ENCODE measurements at places on chromosomes 1 and 21. TPM values are rescaled to one million over a fixed set of nuclear protein-coding genes. Genes with fewer than 3 reads are reported as not detected.

- DNase-seq = no peak
Observed at GRCh38 chr1:57254022-57254421, 169.8 kb downstream of the DAB1 start.

The LCE1E gene
- total RNA-seq = not detected

GRCh38 chr1:226948480-226948879 is 8.4 kb downstream of the COQ8A start:
- DNase-seq = no peak

DNA sequence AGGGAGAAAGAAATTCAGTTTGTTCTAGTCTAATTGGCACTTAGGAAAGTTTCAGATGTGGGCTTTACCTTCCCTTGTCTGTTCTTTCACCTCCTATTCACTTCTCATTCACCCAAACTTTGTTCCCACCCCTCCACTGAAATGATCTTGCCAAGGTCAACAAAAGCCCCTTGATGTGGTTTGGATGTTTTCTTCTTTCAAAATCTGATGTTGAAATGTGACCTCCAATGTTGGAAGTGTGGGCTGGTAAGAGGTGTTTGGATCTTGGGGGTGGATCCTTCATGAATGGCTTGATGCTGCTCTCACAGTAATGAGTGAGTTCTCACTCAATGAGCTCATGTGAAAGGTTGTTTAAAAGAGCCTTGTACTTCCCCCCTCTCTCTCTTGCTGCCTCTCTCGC is 379.3 kb downstream of the HHIPL2 start:
- no peak for DNase-seq

The MAP1LC3C gene
- 0.32 TPM for total RNA-seq

GRCh38 chr1:206685334-206685768 is 646 bp downstream of the MAPKAPK2 start:
- DNase-seq = no peak
